ENCODE measurements at places on chromosomes 5 and 9. TPM values are rescaled to one million over a fixed set of nuclear protein-coding genes. Genes with fewer than 3 reads are reported as not detected.

The TLR4 gene
- not detected for polyA plus RNA-seq

The ST8SIA4 gene
- polyA plus RNA-seq: 0.35 TPM

The ADRA1B gene
- not detected for polyA plus RNA-seq

DNA sequence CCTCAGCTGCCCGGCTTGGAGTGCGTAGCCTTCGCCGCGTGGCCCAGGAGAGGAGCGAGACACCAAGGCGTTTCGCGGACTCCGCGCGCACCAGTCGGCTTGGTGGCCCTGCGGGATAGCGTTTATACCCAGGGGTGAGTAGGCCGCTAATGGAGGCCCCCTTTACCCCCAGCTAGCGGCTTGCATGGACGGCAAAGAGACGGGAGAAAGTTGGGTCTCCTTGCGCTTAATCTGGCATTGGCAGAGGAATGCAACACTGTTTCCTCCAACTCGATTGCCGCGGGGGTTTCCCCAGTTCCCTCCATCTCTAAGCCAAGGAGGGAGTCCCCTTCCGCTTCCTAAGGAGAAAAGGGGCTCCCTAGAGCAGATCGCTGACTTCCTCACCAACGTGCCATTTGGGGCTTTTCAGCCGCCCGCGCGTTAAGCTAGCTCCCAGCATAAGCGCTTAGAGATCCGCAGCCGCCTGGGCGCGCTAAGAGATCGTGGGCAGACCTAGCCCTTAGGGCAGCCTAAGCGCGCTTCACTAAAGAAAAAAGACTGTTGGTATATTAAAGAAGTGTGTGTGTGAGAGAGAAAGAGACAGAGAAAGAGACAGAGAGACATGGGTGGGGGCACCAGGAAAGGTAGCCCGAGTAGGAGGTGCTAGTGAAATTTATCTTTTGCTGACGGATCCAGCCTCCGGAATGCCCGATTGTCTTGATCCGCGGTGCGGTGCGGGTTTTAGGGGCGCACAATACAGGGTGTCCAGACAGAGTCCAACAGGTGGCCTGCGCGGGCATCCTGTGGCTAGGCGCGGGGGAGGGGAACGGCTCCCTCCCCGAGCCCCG is 597.9 kb upstream of the SGCD start:
- DNase-seq: peak; percentile 77

DNA sequence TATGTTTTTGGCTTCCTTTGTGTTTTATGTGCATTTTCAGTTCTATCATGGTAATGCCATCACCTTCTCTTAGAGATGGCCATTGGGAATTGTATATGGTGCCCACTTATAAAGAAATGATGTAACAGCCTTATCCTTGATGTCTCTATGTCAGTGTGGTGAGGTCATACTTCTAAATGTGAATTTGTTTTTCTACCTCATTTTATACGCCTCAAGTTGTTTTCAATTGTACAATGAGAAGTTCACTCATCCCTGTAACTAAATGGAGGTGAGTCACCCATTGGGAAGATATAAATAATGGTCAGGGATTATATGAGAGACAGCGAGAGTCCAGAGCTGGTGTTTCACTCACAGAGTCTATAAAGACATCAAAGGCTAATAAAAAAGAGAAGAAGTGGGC is 402.4 kb downstream of the AGTPBP1 start:
- no peak for DNase-seq

- DNase-seq: peak; percentile 41
Observed at GRCh38 chr9:131943351-131943841, 136.3 kb downstream of the MED27 start.

DNA sequence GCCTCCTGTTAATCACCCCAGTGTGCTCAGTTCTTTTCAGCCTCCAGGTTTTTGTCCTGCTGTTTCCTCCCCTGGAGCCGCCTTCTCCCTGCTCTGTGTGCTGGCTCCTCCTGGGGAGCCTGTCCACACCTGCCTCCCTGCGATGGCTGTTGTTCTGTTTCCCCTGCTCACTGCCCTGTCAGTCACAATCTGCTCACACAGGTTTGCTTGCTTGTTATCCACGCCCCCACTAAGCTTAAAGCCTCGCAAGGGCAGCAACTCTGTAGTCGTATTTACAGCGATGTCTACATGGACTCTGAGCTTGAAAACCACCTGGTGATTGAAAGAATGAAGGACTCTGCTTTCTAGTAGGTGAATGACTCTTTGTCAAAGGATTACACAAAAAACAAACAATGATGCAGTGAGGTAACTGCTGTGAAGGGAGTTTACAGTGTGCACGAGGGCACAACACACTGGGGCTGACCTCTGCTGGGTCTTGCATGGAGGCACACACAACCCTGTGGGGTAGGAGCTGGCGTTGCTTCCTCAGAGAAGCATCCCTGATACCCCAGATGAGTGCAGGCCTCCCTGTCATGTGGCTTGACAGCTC is 39.6 kb upstream of the TEX48 start:
- DNase-seq: no peak

DNA sequence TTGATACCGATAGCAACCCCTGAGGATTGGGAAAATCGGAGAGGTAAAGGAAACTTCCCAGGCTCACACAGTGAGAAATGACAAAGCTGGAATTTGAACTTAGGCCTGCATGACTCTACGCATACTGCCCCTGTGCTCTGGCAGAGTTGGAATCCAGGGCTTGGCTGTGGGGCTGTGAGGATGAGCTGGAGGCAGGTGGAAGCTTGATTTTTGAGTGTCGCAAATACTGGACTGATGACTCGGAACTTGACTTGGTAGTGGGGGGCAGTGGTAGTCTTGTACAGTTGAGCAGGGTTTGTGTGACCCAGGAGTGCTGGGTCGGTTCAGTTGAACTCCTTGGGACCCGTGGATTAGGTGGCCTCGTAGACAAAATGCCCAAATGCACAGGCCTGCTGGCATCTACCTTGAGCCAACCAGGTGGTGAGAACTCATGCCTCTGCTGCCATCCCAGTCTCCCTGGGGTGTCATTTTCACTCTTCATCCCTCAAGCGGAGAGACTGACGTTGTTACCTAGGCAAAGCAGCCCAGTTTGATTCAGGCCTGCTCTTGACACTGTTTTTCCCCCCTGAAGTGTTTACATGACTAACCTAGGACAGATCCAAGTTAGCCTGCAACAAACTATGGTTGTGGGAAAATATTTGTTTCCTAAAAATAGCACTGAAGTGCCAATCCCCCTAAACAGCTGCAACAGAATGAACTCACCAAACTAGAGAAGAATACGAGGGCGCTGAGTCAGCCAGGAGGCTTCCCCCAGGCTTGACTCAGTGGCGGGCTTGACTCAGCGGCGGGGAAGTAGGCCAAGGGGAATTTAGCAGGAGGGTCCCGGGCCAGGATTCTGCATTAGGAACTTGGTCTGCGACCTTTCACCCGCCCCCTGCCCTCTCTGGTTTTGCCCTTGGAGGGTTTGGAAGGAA is 45.7 kb upstream of the ORM1 start:
- DNase-seq: no peak

Measured in GM23338 (cell line).